ENCODE measurements at places on chromosomes 5 and 9.

DNA sequence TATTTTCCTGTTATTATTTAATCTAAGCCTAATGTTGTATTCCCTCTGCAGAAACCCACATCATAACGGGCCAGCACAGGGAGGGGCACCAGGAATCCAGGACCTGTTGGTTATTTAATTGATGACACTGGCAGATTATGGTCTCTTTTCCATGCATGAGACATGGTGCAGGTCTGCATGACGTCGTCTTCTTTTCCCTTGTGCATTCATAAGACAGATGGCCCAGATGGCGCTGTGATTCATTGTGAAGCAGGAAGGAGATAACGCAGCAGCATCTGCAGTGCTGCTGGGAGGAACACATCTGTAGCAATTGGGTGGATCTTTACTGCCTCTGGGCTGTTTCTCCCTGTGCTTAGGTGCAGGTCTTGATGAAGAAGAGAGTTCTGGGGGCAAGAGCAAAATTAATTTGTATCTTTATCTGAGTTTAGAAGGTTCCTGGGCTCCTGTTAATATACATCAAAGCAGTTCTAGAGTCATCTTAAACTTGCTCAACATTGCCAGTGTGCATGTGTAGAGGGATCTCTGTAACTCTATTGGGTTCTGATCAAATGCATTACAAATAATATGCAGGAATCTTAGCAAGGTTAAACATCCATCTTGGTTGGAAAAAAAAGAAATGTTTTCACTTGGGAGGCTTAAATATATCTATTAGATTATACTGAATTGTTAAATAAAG, 176.1 kb downstream of the PCSK1 start:
- DNase-seq: no peak

DNA sequence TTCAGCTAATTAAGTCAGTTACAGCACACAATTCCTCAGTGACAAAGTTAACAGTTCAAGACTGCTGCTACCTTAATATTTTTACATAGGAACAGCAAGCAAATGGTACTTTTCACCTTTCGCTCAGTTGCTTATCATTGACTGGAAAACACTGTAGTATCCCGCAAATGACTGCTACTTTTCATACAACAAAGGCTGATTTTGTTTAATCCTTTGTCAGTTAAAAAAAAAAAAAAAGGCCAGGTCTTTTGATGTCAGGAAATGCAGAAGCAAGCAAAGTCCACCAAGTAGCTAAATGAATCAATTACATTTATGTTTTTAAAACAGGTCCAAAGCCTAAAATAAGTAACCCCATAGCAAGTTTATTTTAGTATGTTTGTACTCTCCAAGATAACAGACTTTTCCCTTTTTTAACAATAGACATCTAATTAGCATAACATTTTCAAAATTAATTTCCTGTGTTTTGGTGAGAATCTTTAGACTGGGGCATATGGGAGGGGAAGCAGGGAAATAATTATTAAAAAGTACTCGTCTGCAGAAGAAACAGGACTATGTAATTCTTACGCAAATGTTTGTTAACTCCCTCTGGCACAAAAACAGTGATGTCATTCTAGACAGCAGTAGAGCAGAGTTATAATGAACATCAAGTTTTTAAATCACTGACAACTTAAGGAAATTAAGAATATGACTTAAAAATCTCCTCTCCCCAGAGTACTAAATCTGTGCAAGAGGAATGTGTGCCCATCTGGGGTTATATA, 9.6 kb downstream of the PFDN1 start:
- no peak for DNase-seq

GRCh38 chr5:74888117-74888516, 21.9 kb upstream of the FAM169A start:
- DNase-seq: no peak

GRCh38 chr5:132673488-132673887, 301 bp upstream of the IL4 start:
- DNase-seq: no peak

DNA sequence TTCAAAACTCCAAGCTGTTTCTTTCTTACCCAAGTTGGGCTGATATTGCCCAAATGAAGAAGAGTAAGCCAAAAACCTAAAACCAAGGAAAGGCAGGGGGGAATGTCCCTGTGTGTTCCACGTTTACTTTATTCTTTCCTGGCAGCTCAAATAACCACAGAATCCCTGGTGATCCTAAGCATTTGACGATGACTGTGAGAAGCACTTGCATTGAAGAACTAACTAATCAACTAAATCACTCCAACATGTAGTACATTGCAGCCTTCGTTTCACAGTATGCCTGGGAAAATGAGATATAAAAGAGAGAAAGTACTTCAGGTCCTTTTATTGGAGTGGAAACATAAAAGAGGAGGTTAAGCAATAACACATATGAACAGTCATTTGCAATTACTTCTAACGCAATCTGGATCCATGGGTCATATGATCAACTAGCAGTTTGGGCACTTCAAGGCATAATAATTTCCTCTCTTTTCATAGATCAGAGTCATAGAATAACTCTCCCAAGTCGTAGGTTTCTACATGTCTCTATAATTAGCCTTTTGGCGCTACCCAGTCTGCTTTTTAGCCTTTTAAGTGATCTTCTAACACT, 338.4 kb downstream of the TMEM167A start:
- no peak for DNase-seq

DNA sequence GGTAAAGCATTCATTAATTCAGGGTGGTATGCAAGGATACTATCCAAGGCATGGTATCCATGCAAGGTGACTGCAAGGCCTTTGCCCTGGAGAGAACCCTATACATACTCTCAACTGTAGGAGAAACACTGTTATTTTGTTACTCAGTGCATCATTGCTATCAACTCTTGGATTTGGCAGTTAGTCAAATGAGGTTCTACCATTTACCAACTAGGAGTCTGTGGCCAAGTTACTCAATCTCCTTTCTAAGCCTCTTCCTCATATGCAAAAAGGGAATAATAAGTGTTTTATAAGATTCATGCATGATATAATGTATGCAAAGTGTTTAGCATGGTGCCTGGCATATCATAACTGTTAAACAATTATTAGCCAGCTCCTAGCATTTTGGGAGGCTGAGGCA, 4.0 kb downstream of the PCDHGC3 start:
- no peak for DNase-seq
